ENCODE measurements at places on chromosomes 4 and X.

GRCh38 chr4:159463235-159463634, 360.4 kb downstream of the RAPGEF2 start:
- no peak for DNase-seq

- no peak for DNase-seq
Observed at GRCh38 chr4:160880180-160880579, 1283.6 kb downstream of the FSTL5 start.

DNA sequence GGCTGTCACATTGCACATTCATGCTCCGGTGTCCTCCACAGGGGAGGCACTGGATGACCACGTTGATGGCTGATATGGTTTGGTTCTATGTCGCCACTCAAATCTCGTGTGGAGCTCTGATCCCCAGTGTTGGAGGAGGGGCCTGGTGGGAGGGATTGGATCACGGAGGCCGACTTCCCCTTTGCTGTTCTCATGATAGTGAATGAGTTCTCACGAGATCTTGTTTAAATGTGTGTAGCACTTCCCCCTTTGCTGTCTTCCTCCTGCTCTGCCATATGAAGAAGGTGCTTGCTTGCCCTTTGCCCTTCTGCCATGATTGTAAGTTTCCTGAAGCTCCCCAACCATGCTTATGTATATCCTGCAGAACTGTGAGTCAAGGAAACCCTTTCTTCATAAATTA, 22.3 kb upstream of the NAT8L start:
- no peak for DNase-seq

DNA sequence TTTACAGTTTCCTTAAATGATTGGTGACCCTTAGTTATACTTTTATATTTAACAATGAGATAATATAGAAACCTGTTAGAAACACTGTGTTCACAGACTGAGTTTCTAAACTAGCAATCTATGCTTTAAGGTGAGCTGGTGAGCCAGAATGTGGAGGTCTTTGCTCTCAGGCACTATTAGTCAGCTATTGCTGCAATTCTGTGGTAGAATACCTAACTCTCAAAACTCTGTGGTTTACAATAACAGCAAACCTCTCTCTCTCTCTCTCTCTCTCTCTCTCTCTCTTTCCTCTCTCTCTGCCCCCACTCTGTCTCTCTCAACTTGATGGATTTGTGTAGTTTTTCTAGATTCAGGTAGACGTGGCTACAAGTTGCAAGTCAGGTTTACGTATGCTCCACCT, 17.6 kb upstream of the LCORL start:
- DNase-seq: no peak

- no peak for DNase-seq
Observed at GRCh38 chr4:111466811-111467604, 678.2 kb upstream of the FAM241A start.

- no peak for DNase-seq
Observed at GRCh38 chr4:135365065-135365464, 1163.5 kb upstream of the PABPC4L start.

DNA sequence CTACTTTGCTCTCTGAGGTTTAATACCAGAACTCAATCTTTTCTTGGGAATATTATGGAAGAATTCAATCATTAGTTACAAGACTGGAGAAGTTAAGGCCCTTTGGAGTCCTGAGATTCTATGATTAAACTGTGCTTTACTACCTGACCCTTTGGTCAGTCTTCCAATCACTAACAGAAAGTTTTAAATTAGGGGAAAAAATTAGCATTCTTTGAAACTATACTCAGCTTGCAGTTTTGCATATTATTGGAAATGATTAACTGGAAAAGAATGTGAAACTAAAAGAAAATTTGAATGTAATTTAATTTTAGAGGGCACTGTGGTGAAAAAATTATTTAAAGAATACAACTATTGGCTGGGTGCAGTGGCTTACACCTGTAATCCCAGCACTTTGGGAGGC, 18.7 kb upstream of the GPR34 start:
- DNase-seq: no peak

DNA sequence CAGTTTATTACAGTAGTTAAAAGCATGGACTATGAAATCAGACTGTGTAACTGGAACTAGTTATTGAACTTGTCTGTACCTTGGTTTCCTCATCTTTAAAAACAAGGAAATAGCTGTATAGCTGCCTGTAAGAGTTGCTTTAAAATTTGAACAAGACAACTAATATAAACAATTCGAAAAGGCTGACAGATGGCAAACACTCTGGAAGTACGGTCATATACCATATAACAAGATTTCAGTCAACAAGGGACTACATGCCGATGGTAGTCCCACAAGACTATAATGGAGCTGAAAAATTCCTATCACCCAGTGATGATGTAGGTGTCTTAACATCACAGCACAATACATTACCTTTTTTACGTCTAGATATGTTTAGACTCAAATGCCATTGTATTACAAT, 78.7 kb downstream of the CNOT6L start:
- DNase-seq: no peak

GRCh38 chr4:27198971-27199370, 338.3 kb downstream of the STIM2 start:
- DNase-seq: no peak

GRCh38 chr4:22410645-22411247, 105.1 kb downstream of the ADGRA3 start:
- no peak for DNase-seq

DNA sequence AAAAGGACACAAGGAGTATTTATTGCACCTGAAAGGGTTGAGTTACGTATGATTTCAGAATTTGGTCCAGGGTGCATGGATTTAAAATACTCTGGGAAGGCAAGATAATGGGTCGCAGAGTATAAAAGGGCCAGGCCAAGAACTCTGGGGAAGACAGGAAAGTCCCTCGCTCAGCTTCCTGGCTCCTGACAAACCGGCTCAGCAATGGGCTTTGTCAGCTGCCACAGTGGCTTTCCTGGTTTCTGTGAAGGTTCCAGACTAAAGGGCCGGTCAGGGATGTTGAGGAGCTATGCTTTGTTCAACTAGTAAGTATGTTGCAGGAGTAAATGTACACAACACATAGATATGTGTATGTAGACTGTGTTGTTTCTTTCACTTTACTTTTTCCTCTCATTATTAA, 154.4 kb upstream of the ETNPPL start:
- DNase-seq: no peak

DNA sequence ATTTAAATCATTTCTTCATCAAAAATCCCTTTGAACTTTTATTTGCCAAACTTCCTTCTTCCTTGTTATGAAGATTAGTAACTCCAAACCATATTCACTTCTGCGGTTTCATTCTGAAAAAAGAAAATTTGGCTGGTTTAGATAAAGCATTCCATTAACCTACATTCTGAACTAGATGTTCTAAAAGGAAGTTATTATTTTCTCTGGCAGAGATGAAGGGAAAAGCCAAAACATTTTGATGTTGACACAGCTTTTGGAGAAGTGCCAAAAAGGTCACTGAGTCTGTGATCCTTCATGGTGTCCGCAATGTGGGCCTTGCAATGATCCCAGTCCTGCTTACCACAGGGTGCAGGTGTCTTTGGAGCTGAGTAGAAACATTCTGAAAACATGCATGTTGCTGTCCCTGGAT, 36.0 kb downstream of the CXCL8 start:
- DNase-seq: no peak

- DNase-seq: no peak
Observed at GRCh38 chrX:39475372-39475771, 622.4 kb downstream of the BCOR start.

DNA sequence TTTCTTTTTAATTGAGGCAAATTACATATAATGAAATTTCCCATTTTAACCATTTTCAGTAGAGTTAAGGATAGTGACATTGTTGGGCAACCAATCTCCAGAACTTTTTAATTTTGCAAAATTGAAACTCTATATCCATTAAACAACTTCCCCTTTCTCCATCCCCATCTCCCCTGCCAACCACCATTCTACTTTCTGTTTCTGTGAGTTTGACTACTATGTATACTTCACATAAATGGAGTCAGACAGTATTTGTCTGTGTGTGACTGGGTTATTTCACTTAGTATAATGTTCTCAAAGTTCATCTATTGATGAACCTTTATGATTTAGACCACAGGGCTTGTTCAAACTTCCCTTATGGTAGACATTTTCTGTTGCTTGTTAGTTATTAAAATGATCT, 364.5 kb upstream of the MAD2L1 start:
- no peak for DNase-seq

GRCh38 chrX:126658447-126658846, 105.8 kb upstream of the DCAF12L1 start:
- DNase-seq: no peak

DNA sequence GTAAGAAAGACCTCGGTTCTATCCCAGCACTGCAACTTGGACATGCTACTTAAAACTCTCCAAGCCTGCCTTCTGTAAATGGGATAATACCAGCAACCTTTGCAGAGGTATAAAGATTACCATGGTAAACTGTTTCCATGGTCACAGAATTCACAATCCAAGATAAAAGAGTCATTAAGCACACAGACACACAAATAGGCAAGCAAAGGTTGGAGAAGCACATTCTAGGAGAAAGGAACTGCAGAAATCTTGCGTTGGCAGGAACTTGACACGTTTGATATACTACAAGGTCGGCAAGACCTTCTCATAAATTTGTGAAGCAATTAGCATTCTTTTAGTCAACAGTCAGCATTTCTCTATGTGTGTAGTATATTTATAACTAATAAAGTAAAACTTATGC, 12.3 kb upstream of the CHRNA9 start:
- no peak for DNase-seq

- DNase-seq: no peak
Observed at GRCh38 chrX:116246261-116246660, 75.7 kb downstream of the AGTR2 start.

GRCh38 chrX:98405376-98405775, 1521.7 kb downstream of the RPA4 start:
- no peak for DNase-seq

GRCh38 chr4:10181745-10182445, 65.3 kb upstream of the WDR1 start:
- no peak for DNase-seq

DNA sequence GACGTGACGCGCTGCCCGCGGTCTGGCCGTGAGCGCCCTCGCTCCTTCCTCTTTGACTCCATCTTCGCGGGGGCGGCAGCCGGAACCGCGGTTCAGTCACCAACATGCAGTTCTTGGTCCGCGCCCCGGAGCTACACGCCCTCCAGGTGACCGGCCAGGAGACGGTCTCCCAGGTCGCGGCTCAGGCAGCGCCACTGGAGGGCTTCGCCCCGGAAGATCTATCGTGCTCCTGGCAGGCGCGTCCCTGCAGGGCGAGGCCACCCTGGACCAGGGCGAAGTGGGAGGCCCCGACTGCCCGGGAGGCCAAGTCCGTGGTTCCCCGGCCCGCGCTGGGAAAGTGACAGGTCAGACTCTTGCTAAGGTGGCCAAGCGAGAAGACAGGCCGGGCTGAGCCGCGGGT, 2.9 kb downstream of the TRIML2 start:
- DNase-seq: no peak

DNA sequence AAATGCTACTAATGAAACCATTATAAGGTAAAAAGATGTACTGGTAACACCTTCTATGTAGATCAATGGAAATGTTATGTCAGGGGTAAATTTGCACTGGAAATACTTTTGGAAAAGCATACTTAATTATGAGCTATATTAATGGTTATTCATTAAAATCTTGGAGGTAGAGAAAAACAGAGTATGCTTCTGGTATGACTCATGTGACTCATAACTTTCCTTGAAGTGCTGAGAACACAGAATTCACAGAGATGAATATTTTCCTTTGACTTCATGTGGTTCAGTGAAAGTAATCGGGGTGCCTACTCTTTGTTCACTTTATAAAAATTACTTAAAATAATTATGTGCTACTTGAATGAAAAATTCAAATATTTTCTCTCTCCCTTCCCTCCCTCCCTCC, 254.2 kb downstream of the KCTD8 start:
- no peak for DNase-seq

- DNase-seq: no peak
Observed at GRCh38 chr4:173151496-173151895, 17.1 kb upstream of the GALNT7 start.

DNA sequence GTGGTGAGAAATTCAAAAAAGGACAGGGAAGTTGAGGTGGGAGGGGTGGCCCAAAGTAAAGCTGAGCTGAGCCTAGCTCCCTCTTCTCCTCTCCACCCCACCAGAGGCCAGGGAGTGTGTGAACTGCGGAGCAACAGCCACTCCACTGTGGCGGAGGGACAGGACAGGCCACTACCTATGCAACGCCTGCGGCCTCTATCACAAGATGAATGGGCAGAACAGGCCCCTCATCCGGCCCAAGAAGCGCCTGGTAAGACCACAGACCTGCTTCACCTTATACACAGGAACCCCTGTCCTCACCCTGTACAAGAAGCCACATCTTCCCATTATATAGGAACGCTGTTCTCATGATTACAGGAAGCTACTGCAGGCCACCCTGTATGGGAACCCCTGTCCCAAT, 5.8 kb downstream of the GATA1 start:
- DNase-seq: no peak

Measured in hypothalamus (tissue), 51 donors.